HT1080 (cell line): ENCODE measurements at places on chromosomes 2 and 18. TPM values are rescaled to one million over a fixed set of nuclear protein-coding genes. Genes with fewer than 3 reads are reported as not detected.

GRCh38 chr2:218082586-218083351 lies 13.7 kb downstream of the RUFY4 start:
- no peak for DNase-seq

DNA sequence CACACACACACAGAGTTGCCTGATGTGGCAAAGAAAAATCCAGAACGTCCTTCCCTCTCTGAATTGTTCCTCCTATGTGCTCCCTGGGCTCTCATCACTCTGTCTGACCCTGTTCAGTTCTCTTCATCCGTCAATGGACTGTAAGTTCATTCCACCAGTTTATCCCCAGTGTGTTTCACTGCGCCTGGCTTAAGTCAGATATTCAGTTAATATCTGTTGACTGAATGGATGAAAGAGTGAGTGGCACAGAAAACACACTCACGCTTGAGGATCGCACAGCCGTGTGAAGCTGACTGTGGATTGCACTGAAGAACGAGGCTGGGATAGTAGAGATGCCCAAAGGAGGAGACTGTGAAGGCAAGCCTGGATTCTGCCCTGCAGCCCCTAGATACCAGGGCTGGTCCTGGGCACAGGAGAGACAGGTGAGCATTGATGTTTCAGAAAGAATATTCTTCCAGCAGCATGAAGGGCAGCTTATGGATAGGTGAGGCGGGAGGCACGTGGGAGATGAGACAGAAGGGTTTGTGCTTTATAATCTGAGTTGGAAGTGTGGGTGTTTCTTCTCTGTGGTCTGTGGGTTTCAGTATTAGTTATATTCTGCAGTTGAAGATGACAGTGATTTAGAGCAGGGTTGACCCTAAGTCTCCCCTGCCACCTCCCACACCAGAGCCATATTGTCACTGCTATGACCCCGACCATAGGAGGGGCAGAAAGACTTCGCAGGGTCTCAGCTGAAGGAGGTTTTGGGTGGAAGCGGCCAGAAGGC lies 129.9 kb downstream of the SOCS6 start:
- no peak for DNase-seq

DNA sequence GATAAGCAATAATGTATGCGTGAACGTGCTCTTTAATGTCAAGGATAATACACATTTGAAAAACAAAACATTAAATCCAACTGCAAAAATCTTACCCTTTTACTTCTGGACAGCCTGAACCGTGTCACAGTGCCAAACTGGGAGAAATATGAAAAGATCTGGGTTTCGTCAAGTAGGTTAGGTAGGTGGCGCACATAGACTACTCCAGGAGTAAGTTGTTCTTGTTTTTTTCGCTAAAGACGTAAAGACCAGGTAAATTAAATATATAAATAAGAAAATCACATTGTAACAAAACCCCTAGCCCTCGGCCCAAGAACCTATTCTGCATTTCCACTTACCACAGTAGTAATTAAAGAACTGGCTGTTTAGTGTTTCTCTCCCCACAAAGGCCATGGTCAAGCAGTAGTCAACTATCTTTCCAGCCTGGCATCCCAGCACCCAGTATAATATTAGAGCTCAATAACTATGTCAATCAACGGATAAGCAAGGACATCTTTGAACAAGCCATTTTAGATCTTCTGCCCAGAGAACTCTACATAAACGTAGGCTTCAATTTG lies 1.1 kb downstream of the NIFK start:
- DNase-seq: peak; percentile 28

KLHL30 gene
- total RNA-seq: not detected in 2 replicates

DNA sequence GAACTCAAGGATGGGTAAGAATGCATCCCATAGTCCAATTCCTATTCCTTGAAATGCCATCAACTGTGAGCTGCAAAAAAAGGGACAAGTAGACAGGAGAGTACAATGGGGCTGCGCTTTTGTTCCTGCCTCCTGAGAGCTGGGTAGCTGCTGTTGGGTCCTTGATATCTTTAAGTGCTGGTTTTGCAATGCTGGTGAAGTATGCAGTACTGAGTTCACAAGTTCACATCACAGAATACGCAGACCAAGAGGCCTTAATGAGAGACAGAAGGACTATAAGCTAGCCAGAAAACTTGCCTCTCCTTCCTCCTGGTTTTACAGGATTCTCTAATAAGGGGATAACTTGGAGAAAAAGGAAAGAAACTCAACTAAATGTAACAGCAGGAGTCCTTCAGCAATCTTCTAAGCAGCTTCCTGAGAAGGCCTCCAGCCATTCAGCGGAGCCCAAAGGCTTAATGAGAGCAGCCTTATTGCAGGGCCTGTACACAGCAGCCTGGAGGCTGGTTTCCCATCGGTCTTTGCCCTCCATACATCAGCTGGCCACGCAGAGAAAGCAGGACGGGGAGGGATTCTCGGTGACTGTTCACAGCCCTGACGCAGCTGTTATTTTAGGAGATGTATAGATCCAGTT lies 293.1 kb downstream of the CDCA7 start:
- no peak for DNase-seq

GRCh38 chr2:188425266-188425665 lies 133.6 kb downstream of the GULP1 start:
- no peak for DNase-seq

GRCh38 chr18:35721431-35722081 lies 140.0 kb downstream of the GALNT1 start:
- no peak for DNase-seq

RESP18 gene
- not detected in 2 replicates for total RNA-seq

- DNase-seq: peak; percentile 16
These were observed 682.7 kb upstream of the FANCL start for GRCh38 chr2:58923869-58924268.

TRIB2 gene
- total RNA-seq: 15.1 and 16.6 TPM in 2 replicates

DNA sequence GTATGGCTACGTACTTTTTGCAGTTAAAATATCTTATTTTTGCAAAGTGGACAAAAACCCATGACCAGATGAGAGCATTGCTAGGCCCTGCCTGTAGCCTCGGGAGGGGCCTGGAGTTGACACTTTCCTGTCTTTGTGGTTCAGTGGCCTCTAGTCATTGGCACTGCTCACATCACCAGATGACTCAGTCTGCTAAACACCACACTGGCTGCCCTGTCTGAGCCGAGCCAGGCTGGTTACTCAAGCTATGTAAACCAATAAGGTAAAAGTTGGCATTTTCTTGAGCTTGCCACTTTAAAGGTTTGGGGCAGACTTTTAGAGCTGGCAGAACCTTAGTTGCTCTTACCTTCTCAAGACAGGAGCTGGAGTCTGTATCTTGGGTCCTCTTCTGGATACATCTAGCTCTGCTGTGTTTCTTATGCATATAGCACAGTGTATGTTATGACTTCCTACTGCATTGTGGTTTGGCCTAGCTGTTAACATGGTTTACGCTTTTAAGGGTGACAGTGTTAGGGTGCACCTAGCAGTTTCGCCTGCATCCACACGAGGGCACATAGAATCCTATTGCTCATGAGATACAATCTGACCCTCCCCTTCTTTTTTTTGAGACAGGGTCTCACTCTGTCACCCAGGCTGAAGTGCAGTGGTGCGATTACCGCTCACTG lies 76.4 kb downstream of the AP1S3 start:
- DNase-seq: peak; percentile 96

DNA sequence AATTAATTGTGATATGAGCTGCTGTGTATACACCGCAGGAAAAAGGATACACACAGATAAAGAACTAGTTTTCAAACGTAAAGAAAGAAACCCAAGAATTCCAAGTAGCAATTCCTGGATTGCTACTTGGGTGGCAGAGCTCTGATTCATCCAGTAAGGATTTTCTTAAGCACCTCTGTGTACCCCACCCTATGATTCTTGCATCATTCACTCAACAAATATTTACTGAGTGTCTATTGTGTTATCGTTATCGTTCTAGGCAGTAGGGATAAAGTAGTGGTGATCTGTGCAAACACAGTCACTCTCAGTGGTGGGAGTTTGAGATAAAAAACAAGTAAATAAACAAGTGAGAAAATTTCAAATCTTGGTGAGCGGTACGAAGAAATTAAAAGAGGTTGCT lies 4.9 kb upstream of the TMEM200C start:
- peak; percentile 27 for DNase-seq

TGFA gene
- total RNA-seq: 25.8 and 28.2 TPM in 2 replicates

ZNF892 gene
- 0.32 and 1.5 TPM in 2 replicates for total RNA-seq

DNA sequence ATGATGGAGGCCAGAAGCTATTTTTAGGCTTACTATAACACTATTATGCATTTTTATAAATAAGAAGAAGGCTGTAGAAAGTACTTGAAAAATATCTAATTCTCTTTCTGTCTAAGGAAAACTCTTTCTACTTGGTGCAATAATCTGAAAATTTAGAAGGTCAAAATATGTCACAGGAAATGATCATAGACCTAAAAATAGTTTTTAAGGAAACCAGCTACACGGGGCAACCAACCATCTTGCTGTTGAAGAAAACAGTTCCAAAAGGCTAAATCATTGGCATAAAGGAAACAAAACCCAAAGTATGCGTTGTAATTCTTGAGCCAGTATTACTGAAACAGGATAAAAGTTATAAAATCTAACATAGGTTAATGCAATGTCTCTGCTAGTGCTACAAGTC lies 40.2 kb downstream of the SOCS6 start:
- no peak for DNase-seq

DNA sequence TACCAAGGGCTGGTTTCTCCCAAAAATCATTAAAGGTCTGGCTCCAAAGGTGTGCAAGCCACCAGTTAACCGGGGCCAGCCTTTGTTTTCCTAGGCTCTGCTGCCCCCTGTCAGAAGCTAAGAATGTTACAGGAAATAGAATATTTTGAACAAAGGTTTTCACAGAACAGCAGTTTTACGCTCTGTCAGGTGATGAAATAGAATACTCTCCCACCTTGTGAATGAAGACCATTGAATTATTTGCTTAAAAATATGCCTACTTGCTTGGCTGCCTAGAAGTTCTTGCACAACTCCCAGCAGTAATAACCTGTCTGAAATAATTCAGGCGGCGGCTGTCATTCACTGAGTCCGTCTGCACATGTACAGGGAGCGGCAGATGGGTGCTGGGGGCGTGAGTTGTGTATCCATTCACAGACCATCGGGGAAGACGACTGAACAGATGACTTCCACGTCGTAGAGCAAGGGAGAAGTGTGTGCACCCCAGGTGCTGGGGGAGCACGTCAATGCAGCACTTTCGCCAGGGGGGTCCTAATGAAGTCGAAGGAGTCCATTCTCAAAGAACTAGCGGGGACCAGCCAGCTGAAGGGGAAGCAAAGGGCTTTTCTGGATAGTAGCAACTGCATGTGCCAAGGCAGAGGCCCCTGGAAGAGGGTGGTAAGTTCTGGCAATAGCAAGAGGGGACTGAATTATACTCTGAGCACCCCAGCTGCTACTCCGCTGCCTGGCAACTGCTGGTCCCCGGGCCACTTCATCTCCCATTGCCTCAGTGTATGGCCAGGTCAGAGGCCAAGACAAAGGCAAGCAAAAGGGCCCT lies 56.1 kb downstream of the SF3B1 start:
- DNase-seq: peak; percentile 31

DNA sequence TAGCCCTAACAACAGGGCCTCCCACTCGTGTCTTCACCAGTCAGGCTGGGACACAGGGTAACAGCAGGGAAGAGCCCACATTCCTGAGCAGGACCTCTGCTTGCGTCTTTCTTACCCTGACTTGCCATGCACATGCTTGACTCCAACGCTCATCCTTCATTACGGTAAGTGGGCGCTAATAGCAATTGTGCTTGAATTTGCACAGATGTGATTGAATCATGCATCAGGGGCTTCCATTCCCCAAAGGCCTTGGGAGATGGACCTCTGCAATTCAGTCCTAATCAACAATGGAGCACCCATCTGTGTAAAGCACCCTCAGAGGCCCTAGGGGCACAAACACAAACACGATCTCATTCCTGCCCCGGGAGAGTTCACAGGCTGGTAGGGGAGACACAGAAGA lies 13.5 kb downstream of the TEX51 start:
- no peak for DNase-seq

ZDBF2 gene
- total RNA-seq: 5.0 and 5.3 TPM in 2 replicates

DNA sequence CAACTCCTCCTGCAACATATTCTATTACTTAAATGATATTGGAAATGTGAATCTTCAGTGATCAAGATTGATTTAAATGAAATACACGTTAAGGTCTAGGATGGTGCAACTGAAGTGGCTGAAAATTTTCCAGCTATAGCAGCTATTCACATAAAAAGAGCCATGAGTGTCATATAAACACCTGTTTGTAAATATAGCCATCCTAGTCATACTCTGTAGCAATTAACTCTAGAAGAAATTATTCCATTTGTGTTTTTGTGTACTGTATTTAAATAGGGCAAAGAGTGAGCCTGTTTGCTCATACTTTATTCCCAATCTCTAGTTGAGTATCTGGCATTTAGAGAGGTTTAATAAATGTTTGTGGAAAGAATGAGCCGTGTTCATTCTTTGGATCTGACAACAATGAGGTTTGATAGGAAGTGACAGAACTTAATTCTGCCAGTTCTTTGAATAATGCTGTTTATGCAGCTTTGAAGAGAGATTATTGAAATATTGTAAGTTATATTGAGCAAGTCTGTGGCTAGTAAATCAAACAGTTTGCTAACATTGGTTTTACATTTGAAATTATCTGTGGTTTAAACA lies 49.7 kb downstream of the BABAM2 start:
- DNase-seq: no peak
